Colonic mucosa (tissue), 4 donors: ENCODE measurements at places on chromosomes 2 and 18. TPM values are rescaled to one million over a fixed set of nuclear protein-coding genes. Genes with fewer than 3 reads are reported as not detected.

The GKN2 gene
- 0.32 TPM for total RNA-seq

The ZNF385B gene
- 0.69 TPM for total RNA-seq

The SRD5A2 gene
- not detected for total RNA-seq

The RETSAT gene
- total RNA-seq = 190 TPM

- no peaks in the 10 kb centered on the region for H3K36me3 ChIP-seq
- no peak for DNase-seq
- H3K27ac ChIP-seq = no peak overlapping the region
- no peaks in the 10 kb centered on the region for H3K27me3 ChIP-seq
- H3K4me1 ChIP-seq = peaks cover 3% of the 10 kb centered on the region
Measured at GRCh38 chr2:191250400-191250799, 5.2 kb downstream of the MYO1B start.

GRCh38 chr2:75476761-75477160, 84.0 kb downstream of the EVA1A start:
- no peak for DNase-seq
- no peaks in the 10 kb centered on the region for H3K36me3 ChIP-seq
- H3K27me3 ChIP-seq = no peaks in the 10 kb centered on the region
- no peak overlapping the region for H3K27ac ChIP-seq

DNA sequence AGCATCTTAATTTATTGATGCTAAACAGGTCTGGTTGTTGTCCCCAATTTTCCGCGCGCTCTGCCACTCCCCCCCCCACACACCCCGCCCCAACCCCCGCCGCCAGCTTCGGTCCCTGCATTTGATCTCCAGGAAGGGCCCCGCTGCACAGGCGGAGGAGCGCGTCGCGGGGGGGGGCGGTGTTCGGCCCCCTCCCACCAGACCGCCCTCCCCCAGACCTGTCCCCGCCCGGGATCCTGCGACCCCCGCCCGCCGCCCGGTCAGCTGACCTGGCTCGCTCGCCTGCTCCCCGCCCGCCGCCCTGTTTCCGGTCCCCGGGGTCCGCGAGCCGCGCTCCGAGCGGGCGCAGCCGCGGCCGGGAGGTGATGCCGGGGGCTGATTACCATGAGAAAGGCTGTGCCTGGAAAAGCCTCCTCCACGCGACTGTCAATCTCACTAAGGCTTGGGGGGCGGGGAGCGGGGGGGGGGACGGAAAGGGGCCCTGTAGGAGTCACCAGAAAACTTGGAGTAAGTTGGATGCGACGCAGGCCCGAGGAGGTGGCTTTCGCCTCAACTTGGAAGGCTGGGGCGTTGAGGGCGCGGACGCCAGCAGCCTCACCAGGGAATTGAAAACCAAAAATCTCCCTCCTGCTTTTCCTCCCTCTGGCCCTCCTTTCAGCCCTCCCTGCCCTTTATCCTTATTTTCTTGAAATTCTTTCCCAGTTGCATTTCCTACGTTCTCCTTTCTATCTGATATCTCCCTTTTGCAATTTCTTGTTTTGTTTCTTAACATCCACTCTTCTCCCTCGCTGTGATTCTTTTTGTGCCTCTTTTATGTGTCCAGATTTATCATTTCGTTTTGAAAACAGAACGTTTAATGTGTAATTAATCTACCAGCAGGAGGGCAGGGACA, 4.4 kb upstream of the ZEB2 start:
- peak overlapping the region; percentile 25 for H3K4me3 ChIP-seq
- H3K4me1 ChIP-seq = no peaks in the 10 kb centered on the region
- peak overlapping the region; percentile 70 for H3K27ac ChIP-seq
- DNase-seq = no peak

DNA sequence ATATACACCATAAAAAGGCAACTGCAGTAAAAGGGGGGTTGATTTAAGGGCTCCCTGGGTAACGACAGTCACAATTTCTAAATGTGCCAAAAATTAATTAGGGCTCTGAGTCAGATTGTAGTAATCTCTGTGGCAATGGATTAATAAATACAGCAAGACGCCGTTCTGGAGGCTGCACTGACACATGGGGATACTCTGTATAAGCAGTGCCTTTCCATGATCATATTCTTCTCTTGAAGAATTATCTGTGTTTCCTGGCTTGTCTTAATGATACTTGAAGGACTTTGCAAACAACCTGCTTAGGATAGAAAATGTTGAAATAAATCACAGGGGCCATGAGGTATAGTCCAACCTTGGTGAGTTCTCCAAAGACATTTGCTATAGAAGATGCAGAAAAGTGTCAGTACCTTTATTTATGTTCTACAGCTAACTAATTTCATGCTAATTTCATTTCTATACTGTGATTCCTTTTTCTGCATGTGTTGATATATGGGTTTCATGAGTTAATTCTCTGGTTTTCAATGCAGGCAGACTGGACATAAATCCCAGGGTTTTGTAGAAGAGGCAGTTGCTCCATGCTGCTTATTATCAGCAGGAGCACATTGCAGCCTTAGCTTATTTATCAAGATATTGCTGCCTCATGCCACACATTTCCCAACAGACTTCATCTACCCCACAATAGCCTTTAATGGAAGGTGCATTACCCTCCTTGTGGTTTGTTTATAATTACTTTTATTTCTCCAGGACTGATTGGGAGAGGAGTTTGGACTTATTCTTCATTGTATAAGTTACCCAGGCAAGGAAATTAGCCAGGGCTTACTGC, 54.8 kb downstream of the HNMT start:
- DNase-seq = no peak
- no peaks in the 10 kb centered on the region for H3K27me3 ChIP-seq
- H3K27ac ChIP-seq = no peak overlapping the region
- no peaks in the 10 kb centered on the region for H3K4me1 ChIP-seq
- H3K36me3 ChIP-seq = no peaks in the 10 kb centered on the region
- no peak overlapping the region for H3K4me3 ChIP-seq

- H3K27me3 ChIP-seq = no peaks in the 10 kb centered on the region
- DNase-seq = no peak
- no peaks in the 10 kb centered on the region for H3K36me3 ChIP-seq
- H3K4me3 ChIP-seq = no peak overlapping the region
- no peak overlapping the region for H3K27ac ChIP-seq
Measured at GRCh38 chr2:209529579-209529978, 105.7 kb downstream of the MAP2 start.

DNA sequence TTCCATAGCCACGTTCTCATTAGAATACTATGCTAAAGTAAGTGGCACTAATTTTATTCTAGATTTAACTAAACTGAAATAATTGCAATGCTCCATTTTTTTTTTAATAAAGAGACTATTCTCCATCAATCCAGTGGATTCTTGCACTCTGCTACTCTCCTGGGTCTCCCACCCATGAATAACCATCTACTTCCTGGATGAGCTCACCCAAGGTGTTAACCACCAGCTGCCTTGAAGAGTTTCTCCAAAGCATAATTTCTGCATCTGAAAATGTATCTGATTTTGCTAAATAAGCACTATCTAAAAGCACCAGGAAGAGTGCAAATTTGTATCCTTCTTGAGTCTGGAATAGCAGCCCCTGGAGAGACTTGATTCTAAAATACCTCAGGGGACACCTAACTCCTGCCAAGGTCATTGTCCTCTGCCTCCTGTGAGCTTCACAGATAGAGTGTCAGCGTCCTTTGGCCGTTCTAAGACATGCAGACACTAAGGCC, 41.6 kb upstream of the SH3BP4 start:
- H3K4me1 ChIP-seq = no peaks in the 10 kb centered on the region
- DNase-seq = no peak
- H3K27ac ChIP-seq = no peak overlapping the region
- no peaks in the 10 kb centered on the region for H3K36me3 ChIP-seq
- H3K4me3 ChIP-seq = no peak overlapping the region

- no peak overlapping the region for H3K4me3 ChIP-seq
- DNase-seq = no peak
- no peaks in the 10 kb centered on the region for H3K27me3 ChIP-seq
- H3K27ac ChIP-seq = no peak overlapping the region
- no peaks in the 10 kb centered on the region for H3K36me3 ChIP-seq
- peaks cover 10% of the 10 kb centered on the region for H3K4me1 ChIP-seq
Measured at GRCh38 chr2:221514305-221515040, 57.6 kb downstream of the EPHA4 start.
